Right lung (tissue), 10 donors: ENCODE measurements at places on chromosomes 7 and 10.

DNA sequence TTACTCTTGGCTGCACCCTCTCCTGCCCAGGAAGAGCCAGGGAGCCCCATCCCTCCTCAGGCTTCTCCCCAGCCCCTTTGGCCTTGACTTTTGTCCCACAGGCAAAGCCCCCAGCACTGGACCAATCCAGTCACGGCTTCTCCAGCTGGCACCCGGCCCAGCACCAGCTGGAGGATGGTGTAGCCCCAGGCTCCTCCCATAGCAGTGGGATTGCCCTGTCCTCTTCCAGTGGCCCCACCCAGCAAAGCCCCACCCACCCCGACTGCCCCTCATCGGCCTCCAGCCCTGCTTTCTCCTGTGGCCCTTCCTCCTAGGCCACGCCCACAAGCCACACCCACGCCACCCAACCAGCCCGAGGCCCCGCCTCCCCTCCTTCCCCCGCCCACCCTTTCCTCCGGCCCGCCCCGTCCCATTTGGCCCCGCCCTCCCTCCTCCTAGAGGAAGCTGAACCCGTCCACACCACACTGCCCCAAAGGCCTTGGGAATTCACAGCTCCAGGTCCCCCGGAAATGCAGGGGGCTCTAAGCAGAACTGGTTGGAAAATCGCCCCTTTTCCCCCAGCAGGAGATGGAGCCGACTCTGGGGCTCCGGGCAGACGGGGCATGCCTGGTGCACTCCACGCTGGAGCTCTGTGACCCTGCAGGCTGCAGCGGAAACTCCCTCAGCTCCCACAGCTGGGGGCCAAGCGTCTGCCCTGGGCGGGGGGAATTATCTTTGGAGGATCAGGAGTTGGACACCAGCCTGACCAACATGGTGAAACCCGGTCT, 25.2 kb downstream of the GET4 start:
- peak; percentile 57 for DNase-seq

DNA sequence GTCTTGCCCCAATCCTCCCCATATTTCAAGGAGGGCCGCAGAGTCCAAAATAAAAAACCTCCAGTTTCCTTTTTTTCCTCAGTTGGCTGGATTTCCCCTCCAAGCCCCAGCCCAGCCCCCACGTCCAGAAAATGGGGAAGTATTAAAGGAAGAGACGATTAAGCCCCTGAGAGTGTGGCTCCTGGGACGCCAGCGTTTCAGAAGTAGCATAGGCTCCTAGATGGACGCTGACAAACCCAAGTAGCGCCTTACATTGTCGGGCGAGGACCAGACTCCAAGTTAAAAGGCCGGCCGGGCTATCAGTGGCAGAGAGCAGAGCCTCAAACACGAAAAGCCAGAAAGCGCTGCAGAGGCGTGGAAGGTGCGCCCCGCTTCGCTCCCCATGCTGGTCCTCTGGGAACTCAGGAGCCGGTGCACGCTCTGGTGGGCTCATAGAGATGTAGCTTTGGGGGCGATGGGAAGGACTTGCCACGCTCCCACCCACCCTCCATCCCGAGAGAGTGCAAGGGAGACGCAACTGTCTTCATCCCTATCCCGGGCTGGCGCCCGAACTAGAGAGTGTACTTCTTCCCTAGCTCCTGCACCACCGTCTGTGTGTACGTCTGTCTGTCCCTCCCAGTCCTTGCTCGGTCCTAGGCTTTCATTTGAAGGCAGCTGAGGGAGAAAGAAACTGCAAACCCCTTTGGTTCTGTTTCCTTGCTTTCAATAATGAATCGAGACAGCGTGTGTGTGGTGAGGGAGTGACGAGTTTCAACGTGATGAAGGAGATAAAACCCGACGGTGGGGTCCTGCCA, 6.3 kb upstream of the EMX2 start:
- no peak for DNase-seq

DNA sequence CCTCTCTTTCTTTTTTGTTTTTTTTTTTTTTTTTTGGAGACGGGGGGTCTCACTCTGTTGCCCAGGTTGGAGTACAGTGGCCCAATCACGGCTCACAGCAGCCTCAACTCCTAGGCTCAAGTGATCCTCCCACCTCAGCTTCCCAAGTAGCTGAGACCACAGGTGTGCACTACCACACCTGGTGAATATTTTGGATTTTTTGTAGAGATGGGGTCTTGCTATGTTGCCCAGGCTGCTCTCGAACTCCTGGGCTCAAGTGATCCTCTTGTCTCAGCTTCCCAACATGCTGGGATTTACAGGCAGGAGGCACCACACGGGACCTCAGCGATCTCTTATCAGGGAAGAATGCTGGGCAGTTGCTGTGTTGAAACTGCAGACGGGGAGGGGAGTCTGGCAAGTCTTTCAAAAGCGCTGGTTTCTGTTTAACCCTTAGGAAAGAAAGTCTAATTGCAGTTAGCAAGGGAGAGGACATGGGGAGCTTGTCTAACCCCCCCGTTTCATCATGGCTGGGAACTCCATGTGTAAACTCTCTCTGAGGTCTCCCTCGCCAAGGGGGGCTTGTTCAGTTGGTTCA, 39.6 kb upstream of the LMTK2 start:
- DNase-seq: no peak

- DNase-seq: no peak
Observed at GRCh38 chr10:62054408-62054807, 152.9 kb downstream of the ARID5B start.

GRCh38 chr10:75987616-75988015, 556.2 kb downstream of the LRMDA start:
- no peak for DNase-seq

DNA sequence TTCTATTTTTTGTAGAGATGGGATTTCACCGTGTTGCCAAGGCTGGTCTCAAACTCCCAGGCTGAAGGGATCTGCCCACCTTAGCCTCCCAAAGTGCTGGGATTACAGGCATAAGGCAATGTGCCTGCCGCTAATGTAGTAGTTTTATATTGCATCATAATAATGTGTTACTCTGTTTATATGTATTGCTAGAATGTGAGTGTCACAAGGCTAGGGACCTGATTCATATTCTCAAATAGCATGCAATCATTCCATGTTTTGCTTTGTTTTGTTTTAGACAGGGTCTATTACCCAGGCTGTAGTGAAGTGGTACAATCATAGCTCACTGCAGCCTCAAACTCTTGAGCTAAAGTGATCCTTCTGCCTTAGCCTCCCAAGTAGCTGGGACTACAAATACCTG, 13.5 kb downstream of the CCL26 start:
- no peak for DNase-seq

DNA sequence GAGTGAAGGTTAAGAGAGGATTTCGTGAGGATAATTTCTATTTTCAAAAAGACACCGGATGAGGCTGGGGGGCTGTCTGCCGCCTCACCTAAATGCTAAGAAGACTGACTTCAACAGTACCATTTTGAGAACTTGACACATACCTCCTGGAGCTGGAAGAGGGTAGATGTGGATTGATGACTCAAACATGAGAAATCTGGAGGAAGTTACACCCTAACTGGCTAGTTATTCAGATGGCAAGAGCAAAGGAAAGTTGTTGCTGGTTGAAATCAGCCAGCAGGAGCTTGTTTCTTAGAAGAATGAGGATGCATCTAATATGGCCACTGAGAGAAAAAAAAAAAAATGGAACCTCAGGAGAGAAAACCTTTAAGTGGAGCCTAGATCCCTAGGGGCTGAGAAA, 76.2 kb upstream of the KIAA1217 start:
- DNase-seq: no peak

GRCh38 chr10:71638822-71639719, 80.5 kb downstream of the C10orf105 start:
- no peak for DNase-seq

DNA sequence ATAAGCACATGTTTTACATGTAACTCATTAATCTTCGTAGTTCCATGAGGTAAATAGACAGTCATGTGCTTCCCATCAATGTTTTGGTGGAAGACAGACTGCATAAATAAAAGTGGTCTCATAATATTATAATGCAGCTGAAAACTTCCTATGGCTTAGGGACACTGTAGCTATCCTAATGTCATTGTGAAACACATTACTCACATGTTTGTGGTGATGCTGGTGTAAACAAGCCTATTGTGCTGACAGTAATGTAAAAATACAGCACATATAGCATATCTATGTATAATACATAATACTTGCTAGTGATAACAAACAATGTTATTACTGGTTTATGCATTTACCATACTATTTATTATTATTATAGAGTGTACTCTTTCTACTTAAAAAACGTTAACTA, 37.2 kb upstream of the PLXDC2 start:
- no peak for DNase-seq

- peak; percentile 47 for DNase-seq
Observed at GRCh38 chr10:86439544-86439943, 72.9 kb upstream of the GRID1 start.

- no peak for DNase-seq
Observed at GRCh38 chr7:14478834-14479510, 423.6 kb downstream of the DGKB start.

GRCh38 chr7:91294639-91295220, 30.5 kb downstream of the FZD1 start:
- DNase-seq: no peak

DNA sequence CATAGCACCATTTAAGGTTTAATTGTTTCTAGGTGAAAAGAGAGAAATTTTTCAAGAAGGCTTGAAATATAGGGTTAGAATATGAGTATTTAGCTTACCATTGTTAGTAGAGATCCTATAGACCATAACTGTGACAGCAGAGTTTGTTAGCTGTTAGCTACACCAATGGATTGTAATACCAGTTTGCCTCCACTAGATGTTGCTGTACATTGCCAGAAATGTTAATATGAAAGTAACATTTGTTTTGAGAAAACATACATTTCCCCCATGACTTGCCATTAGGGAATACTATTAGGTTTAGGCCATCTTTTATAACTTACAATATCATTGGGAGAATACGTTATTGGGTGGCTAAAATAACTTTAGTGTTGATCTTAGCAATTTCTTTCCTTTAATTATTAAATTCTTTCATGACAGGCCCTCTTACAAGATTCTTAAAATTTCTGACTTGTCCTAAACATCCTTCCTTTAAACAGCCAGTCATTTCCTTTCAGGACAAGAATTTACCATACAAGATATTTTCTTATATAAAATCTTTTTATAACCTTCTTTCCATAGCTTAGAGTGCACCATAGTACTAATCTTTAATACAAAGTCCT, 39.5 kb downstream of the ZNF117 start:
- DNase-seq: peak; percentile 37

DNA sequence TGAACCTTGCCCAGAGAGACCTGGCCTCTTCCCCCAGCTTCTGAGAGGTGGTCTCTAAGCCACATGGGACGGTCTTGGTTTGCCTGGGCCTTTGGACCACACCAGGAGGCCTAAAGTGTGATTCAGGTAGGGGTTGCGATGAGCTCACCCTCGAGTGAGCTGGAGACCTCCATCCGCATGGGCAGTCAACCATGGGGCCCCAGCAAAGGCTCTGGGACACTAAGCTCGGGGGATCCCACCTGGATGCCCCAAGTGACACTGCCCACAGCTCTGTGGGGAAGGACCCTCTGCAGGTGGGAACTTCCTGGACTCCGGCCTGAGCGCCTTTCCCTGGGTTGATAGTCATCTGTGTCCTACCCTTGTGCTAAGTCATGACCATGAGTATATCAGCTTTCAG, 57.1 kb upstream of the FAM20C start:
- DNase-seq: no peak

DNA sequence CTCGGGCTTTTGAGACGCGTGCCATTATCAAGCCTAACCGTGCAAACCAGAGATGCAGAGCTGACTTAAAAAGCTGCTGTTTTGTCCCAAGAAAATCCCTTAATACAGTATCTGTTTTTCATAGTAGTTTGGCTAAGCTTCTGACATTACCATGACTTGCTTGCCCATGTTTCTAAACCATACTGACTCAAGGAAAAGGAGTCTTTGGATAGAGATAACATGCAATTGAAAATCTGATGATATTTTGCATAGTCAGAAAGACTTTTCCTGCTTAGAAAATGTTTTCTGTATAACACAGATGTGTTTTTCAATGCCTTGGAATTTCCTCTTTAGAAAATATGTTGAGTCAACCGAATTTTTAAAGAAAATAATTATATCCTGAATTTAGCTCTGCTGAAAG, 21.5 kb upstream of the AKR1E2 start:
- no peak for DNase-seq

DNA sequence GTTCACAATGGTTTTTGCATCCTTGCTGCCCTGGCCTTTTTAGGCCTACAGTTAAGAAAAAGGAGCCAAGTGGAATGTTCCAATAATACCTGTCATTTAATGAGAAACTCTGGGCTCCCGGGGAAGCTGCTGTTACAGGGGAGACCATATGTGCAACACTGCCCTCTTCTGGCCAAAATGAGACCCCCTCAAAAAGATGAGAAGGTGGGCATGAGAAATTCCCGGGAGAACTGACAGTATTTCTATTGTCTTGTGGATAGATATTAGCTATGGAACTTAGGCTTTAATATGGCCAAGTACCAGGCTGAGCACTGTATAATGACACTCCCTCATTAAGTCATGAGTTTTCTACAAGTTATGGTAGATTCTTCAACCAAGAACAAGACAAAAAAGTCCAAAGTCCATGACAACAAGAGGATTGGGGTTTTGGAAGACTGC, 99.4 kb downstream of the CCDC3 start:
- peak; percentile 30 for DNase-seq

DNA sequence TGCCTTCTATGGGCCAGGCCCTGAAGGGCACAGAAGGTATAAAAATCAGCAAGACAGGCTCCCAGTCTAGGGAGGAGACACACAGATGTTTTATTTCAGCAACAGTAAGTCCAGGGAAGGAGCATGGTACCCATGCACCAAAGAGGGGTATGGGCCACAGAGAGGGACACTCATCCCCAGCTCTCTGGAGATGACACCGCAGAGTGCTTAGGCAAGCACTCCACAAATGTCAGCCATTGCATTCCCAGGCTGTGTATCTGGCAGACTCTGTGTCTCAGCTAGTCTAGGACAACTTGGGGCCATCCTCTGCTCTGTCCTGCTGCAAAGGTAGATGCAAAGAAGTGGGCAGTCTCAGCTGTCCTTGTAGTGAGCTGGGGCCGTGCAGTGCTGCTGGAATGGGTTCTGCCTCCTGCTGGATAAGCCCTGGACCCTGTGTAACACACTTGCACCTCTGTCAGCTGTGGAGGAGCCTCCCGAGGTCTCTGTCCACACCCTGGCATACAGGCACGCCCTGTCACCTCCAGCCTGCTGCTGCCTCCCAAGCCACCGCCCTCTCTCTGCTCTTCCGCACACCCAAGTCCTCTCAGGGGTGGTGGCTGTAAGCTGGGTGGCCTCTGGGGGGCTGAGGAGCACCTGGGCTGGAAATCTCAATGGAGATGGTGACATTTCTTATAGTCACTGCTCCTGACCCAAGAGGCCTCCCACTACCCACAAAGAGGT, 57.6 kb downstream of the VOPP1 start:
- DNase-seq: no peak

GRCh38 chr7:30559611-30560010, 35.1 kb upstream of the GARS1 start:
- no peak for DNase-seq

GRCh38 chr7:5693529-5693928, 87.9 kb downstream of the RNF216 start:
- DNase-seq: no peak

DNA sequence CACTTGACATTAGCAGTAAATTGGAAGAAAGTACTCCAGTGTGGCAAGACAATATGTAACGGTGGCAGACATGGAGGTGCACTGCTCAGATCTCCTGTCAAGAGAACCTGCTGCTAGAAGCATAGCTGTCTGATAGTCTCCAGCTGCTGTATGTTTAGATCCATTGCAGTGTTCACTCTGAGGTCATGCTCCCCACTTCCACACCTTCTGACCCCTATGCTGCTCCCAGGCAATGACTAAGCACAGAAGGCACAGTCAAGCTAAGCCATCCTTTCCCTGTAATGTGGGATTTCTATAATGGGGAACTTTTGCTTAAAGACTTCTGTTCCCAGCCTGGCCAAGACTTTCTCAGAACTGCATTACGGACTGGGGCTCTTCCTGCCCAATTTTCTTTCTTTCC, 315.8 kb downstream of the HPSE2 start:
- DNase-seq: no peak
